ENCODE measurements at places on chromosomes 2 and 18.

GRCh38 chr18:48934723-48935432 lies 15.9 kb downstream of the SMAD7 start:
- no peak for DNase-seq

GRCh38 chr2:241795021-241795999 lies 13.7 kb upstream of the NEU4 start:
- DNase-seq: no peak

GRCh38 chr2:176405477-176405876 lies 136.2 kb downstream of the MTX2 start:
- DNase-seq: no peak

DNA sequence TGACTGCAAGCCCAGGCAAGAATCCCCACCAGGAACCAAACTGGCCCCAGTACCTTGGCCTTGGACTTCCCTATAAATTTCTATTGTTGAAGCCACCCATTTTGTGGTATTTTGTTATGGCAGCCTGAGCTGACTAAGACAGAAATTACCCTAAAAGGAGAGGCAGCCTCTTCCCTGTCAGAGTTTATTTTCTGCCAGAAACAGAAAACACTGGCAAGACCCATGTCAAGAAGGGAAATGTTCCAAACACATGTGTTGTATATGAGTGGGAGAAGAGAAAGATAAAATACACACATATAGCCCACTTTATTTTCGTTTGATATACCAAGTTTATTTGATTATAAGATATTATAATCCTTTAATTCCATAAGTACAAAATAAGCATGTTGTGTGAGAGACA lies 225.1 kb upstream of the FSHR start:
- no peak for DNase-seq

DNA sequence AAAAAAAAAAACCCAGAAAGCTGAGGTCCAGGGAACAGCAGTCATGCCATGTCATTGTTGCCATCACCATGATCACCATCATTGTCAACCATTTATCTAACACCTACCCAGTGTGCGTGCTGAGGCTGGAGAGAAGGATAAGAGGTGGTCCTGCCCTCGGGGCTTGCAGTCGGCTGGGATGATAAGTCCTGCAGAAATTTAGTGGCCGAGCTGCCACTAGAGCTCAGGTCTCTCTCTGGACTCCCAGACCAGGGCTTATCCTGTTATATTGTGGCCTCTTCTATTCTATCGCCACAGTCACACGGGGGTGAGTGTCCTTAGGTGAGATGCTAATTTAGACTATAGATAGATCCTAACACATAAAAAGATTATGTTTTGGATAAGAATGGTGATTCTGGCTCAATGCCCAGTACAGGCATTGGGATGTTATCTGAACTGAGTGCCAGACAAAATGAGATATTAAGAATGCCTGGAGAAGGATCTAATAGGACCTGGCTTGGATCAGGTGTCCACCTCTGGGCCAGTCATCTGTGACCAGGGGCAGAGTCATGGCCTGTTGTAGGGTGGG lies 43.2 kb upstream of the YWHAQ start:
- DNase-seq: no peak
